ENCODE measurements at places on chromosomes 3 and 15.

DNA sequence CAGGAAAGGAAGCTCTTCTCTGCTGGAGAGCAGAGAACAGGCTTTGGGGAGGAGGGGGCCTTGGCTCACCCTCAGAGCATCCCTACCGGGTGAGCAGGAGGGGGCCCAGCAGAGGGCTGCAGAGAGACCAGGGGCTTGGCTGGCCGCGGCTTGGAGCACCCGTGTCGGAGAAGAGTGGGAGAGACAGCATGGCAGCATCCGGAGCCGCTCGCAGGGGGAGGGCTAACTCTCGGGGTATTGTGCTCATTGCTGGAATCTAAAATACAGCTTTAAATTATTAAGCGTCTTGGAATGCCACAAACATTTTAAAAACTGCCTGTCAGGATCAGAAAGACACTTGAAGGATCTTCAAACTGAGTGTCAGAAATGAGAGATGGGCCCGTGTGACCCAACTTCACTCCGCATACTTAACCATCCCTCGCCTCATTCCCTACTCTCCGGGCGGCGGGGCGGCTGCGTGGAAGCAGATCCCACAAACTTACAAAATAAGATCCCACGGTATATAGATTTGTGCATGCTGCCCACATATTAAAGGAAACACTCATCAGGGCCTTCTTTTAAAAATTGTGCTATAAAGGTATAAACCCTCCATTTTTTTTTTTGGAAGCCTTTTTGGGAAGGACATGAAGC is 53.9 kb downstream of the EIF4E3 start:
- DNase-seq: no peak

DNA sequence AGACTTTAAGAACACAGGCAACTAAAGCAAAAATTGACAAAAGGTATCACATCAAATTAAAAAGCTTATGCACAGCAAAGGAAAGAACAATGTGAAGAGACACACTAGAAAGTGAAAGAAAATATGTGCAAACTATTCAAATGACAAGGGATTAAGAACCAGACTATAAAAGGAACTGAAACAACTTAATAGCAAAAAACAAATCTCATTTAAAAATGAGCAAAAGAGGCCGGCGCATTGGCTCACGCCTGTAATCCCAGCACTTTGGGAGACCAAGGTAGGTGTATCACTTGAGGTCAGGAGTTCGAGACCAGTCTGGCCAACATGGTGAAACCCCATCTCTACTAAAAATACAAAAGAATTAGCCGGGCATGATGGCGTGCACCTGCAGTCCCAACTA is 14.4 kb downstream of the NGLY1 start:
- no peak for DNase-seq

DNA sequence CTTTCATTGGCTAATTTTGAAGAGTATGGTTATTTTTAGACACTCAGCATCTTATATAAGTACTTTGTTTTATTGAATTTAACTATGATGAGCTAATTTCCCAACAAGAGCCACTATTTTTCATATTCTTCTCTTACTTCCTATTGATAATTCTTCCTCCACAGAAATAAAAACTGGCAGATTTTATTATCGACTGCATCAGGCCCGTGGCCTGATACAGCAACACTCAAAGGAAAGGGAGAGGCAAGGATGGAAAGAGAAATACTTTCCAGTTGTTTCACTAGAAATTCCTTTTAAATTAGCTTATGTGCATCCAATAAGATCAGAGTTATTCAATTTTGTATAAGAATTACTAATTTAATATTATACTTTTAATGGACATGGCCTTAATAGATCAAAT is 886.3 kb downstream of the ROBO1 start:
- DNase-seq: no peak

GRCh38 chr3:43316783-43317460 is 30.6 kb downstream of the SNRK start:
- DNase-seq: no peak

GRCh38 chr3:158810823-158811724 is 9.2 kb downstream of the MFSD1 start:
- no peak for DNase-seq

DNA sequence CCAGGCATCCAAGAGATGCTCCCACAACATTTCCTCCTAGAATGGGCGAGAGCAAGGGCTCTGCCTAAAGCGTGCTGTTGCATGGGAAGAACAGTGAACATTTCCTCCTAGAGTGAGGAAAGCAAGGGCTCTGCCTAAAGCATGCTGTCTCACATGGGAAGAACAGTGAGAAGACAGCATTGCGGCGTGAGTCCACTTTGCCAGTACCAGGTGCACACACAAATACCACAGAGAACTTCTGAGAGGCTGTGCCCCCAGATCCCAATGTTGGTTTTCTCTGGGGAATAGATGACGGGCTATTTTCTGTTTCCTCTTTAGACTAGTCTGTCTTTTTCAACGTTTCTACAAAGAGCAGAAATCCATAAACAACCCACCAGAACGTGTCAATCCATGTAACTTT is 142.9 kb downstream of the LRRK1 start:
- no peak for DNase-seq

GRCh38 chr15:52258461-52258860 is 37.1 kb downstream of the MYO5C start:
- no peak for DNase-seq

GRCh38 chr3:12993517-12994356 is 79.5 kb downstream of the IQSEC1 start:
- DNase-seq: peak; percentile 52

DNA sequence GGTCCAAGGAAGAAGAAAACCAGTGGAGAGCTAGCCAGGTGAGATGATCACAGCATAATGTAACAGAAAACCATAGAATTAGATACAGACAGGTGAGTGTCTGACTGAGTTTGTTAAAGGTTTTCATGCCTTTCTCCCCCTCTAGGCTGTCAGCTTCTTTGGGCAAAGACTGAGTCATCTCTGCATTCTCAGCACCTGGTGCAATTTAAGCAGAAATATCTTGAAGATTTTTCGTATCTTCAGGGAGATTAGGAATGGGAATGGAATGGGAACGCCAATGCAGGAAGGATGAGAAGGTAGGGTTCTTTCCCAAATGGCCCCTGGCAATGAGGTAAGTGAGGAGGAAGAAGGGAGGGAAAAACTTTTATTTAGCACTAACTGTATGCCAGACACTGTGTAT is 122.0 kb upstream of the SLC7A14 start:
- DNase-seq: no peak

- DNase-seq: no peak
Observed at GRCh38 chr3:174820885-174821284, 38.2 kb upstream of the NAALADL2 start.
